Cardiac fibroblast (primary cell): ENCODE measurements at places on chromosomes 2 and 18.

- DNase-seq, result no peak
These were observed 75.0 kb upstream of the CD226 start for GRCh38 chr18:70022636-70023035.

DNA sequence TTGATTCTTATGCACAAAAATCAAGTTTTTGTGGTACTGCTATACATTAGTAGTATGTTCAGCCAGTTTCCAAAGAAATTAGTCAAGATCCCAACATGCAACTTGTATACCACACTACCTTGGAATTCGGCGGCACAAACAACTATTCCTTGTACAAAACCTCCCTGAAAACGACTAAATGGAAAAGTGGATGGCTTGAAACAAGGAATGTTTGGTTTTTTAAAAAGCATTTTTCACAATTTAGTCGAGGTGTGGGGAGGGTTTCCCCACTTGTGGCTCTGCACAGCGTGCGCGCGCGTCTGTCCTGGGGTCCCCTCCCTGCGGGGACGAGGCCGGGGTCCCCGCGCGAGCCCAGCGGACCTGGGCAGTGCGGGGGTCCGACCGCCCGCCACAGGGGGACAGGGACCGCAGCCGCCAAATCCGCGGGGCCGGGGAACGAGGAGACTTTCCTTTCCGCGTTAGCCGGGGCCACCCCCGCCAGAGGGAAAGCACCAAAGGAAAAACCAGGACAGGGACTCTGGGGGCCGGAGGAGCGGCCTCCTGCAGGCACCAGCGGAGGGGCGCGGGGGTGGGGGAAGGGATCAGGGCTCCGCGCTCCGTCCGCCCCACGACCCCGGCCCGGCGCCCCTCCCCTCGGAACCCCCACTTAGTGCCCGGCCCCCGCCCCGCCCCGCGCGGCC lies 534 bp upstream of the SOCS6 start:
- DNase-seq, result peak; percentile 33

DNA sequence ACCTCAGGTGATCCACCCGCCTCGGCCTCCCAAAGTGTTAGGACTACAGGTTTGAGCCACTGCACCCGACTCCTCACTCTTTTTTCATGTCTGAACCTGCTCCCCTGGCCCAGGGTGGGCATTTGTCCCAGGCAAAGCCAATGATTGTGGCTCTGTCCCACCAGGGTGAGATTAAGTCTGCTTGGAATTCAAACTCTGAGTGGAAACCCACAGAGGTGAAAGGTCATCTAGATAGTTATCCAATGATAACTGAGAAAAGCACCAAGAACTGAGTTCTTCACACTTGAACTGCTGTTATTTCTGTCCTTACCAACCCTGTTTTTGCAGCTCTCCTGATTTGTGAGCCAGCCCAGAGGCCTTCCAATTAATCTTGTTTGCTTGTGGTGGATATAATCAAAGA lies 62.4 kb upstream of the ACVR1 start:
- no peak for DNase-seq

DNA sequence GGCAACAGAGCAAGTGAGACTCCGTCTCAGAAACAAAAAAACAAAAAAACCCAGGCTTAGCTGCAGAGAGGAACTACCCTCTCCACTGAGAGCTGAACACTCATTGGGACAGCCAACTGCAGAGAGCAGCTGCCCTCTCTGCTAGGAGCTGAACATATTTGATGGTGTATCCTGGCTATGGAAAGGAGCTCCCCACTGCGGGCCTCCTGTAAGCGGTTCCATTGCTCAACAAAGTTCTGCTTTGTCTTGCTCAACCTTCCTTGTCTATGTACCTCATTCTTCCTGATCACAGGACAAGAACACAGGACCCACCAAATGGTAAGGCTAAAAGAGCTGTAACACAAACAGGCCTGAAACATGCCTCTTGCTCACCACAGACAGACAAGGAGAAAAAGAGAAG lies 246.3 kb upstream of the LRRTM4 start:
- no peak for DNase-seq

DNA sequence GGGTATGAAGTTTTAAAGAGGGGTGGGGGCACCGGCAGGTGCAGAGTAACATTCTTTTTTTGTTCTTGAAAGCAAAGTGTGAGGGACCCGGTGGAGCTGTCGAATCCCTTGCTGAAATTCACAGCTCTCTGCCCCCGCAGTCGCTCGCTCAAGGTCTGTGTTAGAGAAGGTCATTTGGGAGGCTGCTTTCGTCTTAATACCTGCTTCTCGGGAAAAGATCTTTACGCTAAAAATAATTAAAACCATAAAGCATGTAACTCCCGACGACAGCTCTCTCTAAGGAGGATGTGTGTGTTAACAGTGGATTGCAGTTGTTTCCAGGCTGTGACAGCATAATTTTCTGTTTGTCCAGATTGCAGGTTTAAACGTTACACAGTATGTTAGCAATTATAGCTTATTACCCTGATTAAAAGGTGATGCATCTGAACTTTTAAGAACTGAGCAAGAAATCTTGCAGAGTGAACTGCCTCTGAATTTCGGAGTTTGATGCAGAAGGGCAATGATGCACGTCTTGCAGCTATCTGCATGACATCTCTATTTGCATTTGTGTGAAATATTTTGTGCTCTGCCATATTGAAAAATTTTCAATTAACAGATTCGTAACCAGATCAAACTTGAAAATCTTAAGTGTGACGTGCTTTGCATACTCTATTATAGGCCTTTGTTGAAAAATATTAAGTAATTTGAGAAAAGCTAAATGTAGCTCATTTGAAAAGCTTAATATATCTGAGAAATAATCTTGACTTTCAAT lies 954 bp downstream of the RAPGEF4 start:
- DNase-seq, result no peak

DNA sequence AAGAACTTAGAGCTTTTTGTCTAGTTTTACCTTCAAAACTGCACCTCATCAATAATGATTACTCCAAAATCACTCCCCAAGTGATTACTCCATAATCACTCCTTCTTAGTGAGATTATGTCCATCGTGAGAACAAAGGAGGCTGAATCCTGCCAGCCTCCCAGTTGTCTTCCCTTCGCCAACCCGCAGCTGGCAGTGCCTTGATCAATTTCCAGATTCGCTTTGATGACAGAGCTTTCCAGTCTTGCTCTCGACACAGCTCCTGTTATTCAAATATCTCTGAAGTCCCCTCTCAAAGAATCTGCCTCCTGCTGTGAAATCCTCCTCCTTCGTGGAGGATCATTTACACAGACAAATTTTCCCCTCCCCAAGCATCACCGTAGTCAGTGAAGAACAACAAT lies 237.7 kb downstream of the EIPR1 start:
- no peak for DNase-seq

- peak; percentile 85 for DNase-seq
These were observed 46.3 kb downstream of the CDC42EP3 start for GRCh38 chr2:37625156-37625555.
